Myocyte (in vitro differentiated cells): ENCODE measurements at places on chromosomes 13 and 19.

- no peak for DNase-seq
These were observed 9.0 kb downstream of the CIB3 start for GRCh38 chr19:16164222-16164890.

GRCh38 chr19:46555628-46556280 is 45.4 kb upstream of the CALM3 start:
- DNase-seq = no peak

DNA sequence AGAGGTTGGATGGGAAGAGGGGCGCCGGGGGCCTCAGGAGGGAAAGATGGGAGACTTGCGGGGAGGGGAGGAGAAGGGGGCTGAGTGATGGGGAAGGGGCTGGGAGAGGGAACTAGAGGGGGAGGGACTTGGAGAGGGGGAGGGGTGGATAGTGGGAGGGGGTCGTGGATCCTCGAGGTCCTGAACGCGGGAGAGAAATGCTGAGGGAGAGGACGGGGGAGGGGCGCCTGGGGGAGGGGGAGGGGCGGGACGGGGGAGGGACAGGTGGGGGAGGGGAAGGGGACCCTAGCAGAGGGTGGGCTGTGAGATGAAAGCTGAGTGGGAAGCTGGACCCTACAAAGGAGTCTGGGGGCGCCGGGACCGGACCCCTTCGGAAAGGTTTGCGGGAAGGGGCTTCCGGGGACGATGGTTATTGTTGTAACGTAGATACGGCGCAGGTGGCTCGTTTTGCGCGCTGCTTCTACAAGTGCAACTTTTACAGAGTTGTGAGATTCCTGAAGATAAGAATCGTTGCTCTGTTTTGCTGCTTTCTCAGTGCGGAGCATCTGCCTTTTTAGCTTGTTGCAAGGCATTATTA is 418 bp downstream of the ZNF444 start:
- no peak for DNase-seq

DNA sequence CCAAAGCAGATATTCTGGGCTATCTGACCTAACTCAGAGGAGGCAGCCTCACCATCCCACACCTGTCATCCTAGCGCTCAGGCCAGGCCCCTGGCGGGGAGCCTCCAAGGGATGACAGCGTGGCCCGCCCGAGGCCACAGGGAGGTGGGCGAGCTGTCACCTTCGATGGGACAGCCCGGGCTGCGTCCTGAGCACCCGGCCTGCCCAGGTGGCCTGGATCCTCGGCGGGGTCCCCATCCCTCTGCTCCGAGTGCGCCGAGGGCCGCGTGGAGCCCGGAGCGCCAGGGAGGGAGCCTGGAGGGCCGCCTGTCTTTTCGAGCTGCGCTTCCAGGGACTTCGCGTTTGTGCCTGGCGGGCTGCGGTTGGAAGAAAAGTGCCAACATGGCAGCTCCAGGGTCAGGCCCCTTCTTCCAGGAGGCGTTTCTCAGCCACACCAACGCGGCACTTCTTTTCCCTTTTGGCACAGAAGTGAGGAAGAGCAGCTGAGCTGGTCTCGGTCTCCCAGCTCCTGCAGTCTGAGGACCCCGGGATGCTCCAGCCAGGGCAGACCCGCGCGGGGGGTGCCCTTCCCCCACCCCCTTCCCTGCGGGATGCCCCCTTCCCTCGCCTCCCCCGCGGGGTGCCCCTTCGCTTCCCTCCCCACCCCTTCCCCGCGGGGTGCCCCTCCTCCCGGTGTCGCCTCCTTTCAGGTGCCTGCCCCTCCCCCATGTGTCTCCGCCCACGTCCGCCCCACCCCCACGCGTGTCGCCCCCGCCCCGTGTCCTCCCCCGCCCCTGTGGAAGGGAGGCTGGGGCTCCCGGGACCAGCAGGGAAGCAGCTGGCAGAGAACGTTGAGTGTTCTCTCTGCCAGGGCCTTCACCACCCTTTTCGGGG is 42.3 kb downstream of the GJA3 start:
- peak; percentile 47 for DNase-seq

DNA sequence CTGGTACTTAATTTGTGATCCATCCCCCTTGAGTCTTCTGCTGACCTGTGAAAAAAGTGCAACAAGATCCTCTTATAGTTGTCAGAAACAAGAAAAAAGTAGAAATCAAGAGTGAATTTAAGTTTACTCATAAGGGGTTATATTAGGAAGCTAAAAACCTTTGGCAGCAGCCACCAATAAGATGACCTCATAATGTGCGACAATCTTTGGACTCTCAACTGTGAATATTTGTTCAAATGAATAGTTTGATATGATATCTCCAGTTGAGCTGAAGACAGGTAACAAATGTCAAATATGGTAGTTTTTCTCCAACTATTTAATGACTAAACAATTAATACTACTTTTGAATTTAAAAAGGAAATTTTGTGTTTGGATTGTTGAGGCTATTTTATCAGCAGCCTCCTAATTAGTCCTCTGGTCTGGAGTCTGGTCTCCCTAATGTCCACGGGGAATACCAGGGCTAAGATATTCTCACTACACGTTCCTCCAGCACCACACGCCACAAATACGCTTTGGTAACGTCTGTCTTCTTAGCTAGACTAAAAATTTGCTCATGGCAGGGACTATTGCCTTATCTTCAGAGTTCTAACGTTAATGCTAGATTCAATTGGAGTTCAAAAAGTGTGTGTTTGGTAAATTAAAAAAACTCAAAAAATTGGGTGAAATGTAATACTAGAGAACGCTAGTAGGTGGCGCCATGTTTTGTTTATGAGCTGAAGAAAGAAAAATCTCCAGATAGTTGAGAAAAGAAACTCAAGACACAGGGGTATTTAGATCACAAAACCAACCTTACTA is 51.0 kb upstream of the PDX1 start:
- peak; percentile 14 for DNase-seq
